Erythroblast (primary cell): ENCODE measurements at places on chromosomes 12 and 14.

GRCh38 chr12:45586486-45586885 lies 143.0 kb upstream of the ARID2 start:
- no peak for DNase-seq

GRCh38 chr14:103001226-103001625 lies 56.1 kb downstream of the CDC42BPB start:
- no peak for DNase-seq

DNA sequence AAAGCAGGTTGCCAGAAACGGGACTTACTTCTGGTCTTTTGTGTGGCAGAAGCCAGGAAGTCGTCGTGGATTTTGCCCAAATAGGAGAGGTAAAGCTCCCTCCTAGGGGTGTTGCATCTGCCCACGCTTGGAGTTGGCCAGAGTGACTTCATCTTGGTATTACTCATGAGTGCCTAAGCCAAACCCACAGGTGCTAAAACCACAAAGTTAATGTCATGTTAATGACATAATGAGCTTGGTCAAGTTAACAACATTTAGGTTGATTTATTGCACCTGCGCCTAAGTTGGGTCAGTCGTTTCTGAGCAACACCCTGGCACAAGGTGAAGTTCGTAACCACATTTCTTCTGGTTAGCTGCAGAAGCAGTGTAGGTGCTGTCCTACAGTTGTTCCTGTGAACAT lies 225.2 kb downstream of the FUT8 start:
- DNase-seq = no peak

DNA sequence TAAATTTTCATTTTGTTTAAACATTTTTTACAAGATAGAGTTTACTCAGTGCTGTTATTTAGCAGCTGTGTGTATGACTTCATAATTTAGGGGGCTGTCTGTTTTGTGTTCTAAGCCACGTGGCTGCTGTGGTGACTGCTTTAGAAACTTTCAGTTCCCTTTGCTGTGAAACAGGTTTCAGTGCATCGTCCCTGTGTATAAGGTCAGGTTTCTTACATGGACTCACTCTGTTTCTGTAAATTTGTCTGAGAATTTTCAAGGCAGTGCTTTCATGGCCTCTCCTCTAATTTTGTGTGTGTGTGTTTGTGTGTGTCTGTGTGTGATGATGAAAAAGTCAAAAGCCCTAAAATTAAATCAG lies 32.4 kb downstream of the BICD1 start:
- no peak for DNase-seq
